Nasal cavity respiratory epithelium epithelial cell of viscerocranial mucosa (primary cell): ENCODE measurements at places on chromosomes 16 and 17. TPM values are rescaled to one million over a fixed set of nuclear protein-coding genes. Genes with fewer than 3 reads are reported as not detected.

Gene TBX2
- not detected in 2 replicates for total RNA-seq

Gene RND2
- under 0.01 and 0.07 TPM in 2 replicates for total RNA-seq

Gene BCL6B
- not detected in 2 replicates for total RNA-seq

Gene SPNS3
- total RNA-seq: under 0.01 TPM in 1 of 2 replicates, not detected in the other

Gene ABCC3
- 18.1 and 27.3 TPM in 2 replicates for total RNA-seq

Gene ABCA10
- total RNA-seq: 1.0 and 1.3 TPM in 2 replicates

Gene GLP2R
- total RNA-seq: 0.14 TPM in 1 of 2 replicates, not detected in the other

Gene CCL17
- total RNA-seq: not detected in 2 replicates

Gene TSNAXIP1
- total RNA-seq: 0.50 TPM in 1 of 2 replicates, not detected in the other

Gene IST1
- total RNA-seq: 148 and 188 TPM in 2 replicates

Gene UTS2R
- not detected in 2 replicates for total RNA-seq

Gene SLC38A10
- total RNA-seq: 35.2 and 81.4 TPM in 2 replicates

Gene HSD11B2
- total RNA-seq: 1.4 and 4.6 TPM in 2 replicates

Gene PIP4K2B
- total RNA-seq: 15.0 and 53.5 TPM in 2 replicates

Gene NPIPA5
- 0.21 and 2.1 TPM in 2 replicates for total RNA-seq

Gene CNOT1
- total RNA-seq: 224 and 273 TPM in 2 replicates

Gene NPIPA1
- 40.7 and 115 TPM in 2 replicates for total RNA-seq

Gene DCTPP1
- 15.5 and 25.6 TPM in 2 replicates for total RNA-seq
